ENCODE measurements at places on chromosomes 2 and 18. TPM values are rescaled to one million over a fixed set of nuclear protein-coding genes. Genes with fewer than 3 reads are reported as not detected.

FTCDNL1 gene
- 2.8 TPM for total RNA-seq

FOXI3 gene
- total RNA-seq: not detected

GPBAR1 gene
- total RNA-seq: 1.1 TPM

CPO gene
- total RNA-seq: not detected

PLA2R1 gene
- total RNA-seq: 5.6 TPM

GATA6 gene
- total RNA-seq: 0.08 TPM

CDC42EP3 gene
- 149 TPM for total RNA-seq

ANKRD39 gene
- 10.5 TPM for total RNA-seq

PTPRN gene
- total RNA-seq: 0.68 TPM

FLACC1 gene
- total RNA-seq: 1.8 TPM

RESP18 gene
- not detected for total RNA-seq

TUBA3D gene
- not detected for total RNA-seq

- no peak for DNase-seq
These were observed 34.4 kb upstream of the NT5C1B start for GRCh38 chr2:18623782-18624181.

GRCh38 chr2:108910011-108910431 is 79.0 kb downstream of the EDAR start:
- peak; percentile 23 for DNase-seq

- DNase-seq: no peak
These were observed 198.7 kb downstream of the SPP2 start for GRCh38 chr2:234249034-234249735.

DNA sequence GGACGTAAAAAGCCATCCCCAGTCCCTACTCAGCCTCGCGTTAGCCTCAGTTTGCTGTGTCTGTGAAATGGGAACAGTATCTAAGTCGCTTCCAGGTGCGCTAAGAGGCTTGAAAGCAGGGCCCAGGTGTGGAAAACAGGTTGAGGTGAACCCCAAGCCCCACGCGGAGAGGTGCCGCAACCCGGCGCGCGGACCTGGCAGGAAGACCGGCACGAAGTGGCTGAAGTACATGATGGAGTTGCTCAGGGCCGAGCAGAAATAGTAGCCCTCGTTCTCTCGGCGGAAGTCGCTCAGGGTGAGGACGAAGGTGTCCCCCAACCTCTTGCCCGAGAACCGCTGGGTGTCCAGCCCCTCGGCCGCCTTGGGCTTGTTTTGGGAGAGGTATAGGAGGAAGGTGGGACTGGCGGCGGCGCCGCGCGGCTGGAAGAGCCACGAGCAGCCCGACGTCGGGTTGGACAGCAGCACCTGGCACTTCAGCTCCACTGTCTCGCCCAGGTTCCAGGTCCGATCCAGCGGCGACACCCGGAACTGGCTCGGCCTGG is 508 bp downstream of the CD8A start:
- DNase-seq: no peak

DNA sequence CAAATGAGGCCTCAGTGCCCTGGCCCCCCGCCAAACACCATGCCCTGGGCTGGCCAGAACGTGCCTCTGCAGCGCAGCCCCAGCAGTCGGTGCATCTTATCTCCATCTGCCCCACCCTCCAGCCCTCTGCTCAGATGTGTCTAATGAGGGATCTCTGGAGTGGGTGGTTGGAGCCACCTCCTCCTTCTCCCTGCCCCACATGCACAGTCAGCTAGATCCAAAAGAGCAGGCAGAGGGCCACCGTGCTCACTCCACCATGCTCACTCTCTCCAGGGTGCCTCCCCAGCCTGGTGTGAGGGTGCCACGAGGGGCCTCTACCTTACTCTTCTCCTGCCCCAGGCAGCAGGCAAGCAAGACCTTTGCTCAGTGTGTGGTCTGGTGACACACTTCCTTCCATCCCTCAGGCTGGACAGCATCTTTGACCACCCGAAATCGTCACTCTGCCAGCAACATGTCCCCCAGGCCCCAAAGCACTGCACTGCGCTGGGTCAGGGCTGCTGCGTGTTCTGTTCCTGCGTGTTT is 266.1 kb upstream of the HDAC4 start:
- no peak for DNase-seq

DNA sequence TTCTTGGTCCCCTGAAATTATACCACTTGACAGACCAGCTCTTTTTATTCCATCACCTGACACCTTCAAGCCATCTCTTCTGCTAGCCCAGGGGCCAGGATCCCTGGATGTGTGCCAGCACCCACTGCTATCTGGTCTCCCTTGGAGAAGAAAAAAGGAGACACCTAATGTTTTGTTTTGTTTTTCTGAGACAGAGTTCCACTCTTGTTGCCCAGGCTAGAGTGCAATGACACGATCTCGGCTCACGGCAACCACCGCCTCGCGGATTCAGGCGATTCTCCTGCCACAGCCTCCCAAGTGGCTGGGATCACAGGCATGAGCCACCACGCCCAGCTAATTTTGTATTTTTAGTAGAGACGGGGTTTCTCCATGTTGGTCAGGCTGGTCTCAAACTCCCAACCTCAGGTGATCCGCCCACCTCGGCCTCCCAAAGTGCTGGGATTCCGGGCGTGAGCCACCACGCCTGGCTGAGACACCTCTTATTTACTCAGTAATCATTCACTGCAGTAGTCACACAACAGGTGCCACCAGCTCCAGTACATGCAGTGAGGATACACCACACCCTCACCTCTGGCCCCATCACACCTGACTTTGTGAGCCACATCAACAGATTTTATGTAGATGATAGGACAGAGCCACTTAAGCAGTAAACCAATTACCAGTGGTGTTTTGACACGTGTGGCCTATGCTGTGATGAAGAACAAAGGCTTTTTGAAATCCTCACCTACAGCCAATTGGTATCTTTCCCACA is 42.8 kb upstream of the PCBP1 start:
- DNase-seq: no peak

- DNase-seq: peak; percentile 6
These were observed 16.4 kb upstream of the ABCB11 start for GRCh38 chr2:169047256-169048250.

- DNase-seq: no peak
These were observed 17.1 kb downstream of the PXDN start for GRCh38 chr2:1727101-1727771.

DNA sequence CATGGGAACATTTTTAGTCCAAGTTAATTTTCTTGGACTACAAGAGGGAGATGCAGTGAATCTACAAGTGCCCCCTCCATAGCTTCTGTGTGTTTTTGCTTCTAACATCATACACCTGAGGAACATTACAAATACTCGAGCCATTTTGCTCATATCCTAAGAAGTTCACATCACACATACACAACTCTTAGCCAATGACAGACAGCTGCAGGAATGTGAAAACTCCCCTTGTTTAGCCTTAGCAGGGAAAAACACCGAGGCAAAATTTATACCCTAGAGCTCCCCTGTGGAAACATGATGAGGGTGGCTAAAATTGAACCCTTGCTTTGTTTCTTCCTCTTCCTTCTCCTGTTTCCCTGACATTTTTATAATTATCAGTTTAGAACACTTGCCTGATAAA is 928.3 kb upstream of the NRXN1 start:
- peak; percentile 6 for DNase-seq

GRCh38 chr2:233928594-233929351 is 11.6 kb downstream of the TRPM8 start:
- peak; percentile 28 for DNase-seq

- DNase-seq: no peak
These were observed 55.0 kb downstream of the ODC1 start for GRCh38 chr2:10392951-10393639.

GRCh38 chr2:128444121-128444771 is 125.6 kb upstream of the HS6ST1 start:
- DNase-seq: no peak

- DNase-seq: no peak
These were observed 56.2 kb downstream of the BIN1 start for GRCh38 chr2:127050803-127051115.

- DNase-seq: no peak
These were observed 32.9 kb downstream of the ZC3H15 start for GRCh38 chr2:186518945-186519344.

DNA sequence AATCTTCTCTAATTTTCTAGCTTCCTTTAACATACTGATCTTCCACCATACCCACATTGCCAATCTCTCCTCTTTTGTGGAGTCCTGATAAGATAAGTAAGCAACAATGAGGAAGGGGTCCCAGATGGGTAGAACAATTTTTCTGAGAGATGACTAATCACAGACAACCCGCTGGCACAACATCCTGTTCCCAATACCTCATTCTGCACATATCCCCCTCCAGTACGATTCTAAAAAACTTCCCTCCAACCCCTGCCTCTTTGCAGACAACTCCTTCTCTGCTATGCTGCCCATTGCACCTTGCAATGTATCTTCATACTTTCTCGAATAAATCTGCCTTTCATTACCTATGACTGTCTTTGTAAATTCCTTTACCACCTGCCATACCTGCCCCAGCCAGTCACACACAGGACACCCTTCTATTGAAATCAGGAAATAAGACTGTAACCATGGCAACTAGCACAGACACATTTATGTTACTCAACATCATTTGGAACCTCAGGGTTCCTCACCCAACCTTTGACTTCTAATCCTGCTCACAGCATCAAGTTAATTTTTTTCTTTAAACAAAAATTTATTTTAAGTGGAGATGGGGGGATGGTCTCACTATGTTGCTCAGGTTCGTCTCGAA is 7.4 kb upstream of the EXOC6B start:
- no peak for DNase-seq

DNA sequence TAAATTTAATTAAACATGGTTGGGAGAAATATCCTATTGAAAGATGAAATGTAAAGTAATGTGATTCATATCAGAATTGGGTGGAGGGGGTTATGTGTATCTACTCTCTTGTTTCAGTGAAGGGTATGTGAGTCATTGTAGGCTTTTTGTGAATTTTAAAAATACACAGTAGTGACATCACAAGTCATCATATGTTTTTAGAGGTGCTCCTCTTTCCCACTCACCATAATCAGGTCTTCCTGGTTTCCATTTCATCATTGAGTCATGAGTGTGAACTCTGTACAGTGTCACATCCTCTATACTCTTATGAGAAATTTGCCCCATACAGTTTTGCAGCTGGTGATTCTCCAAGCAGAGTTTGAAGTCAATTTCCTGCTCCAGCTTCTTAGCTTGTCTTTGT is 18.8 kb downstream of the FSIP2 start:
- no peak for DNase-seq

- no peak for DNase-seq
These were observed 29.9 kb upstream of the PDE1A start for GRCh38 chr2:182456784-182457183.

- DNase-seq: peak; percentile 80
These were observed at the start of gene TCF7L1 for GRCh38 chr2:85132834-85133637. TCF7L1 (plus strand) TSS chr2:85133392; CDS start chr2:85133685, 293 bp downstream.

DNA sequence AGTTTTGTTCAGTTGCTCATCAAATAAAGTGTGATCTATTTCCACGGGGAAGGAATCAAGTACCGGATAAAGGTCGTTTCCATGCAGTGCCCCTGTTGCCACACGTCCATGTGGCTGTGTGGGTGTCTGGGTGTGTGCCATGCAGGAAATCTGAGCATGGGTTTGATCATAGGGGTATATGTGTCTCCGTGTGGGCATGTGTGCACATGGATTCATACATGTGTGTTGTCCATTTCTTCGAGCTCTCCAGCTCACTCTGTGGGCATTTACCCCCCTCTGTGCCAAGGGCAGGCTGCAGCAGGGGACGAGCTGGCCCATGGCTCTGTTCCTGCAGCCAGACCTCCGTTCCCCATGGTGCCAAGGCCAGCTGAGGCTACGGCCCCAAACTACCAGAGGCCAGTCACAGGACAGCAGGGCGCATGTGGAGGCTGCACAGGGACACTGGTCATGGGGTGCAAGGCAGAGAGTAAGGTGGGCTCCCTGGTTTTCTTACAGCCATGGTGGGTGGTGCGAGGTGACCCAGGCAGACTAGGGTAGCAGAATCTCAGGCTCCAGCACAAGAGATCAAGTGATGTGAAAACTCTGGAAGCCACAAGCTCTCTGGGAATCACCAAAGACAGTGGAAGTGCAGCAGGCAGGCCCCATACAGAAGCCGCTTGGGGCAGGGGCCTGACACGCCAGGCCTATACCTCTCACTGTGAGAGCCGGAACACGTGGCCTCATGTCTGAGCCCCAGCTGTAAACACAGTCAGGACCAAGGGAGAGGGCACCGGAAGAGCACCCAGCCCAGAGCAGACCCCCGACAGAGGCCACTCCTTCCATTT is 66.4 kb upstream of the RAB6C start:
- DNase-seq: no peak
